Naive B cell (primary cell): ENCODE measurements at places on chromosomes 1 and 21.

DNA sequence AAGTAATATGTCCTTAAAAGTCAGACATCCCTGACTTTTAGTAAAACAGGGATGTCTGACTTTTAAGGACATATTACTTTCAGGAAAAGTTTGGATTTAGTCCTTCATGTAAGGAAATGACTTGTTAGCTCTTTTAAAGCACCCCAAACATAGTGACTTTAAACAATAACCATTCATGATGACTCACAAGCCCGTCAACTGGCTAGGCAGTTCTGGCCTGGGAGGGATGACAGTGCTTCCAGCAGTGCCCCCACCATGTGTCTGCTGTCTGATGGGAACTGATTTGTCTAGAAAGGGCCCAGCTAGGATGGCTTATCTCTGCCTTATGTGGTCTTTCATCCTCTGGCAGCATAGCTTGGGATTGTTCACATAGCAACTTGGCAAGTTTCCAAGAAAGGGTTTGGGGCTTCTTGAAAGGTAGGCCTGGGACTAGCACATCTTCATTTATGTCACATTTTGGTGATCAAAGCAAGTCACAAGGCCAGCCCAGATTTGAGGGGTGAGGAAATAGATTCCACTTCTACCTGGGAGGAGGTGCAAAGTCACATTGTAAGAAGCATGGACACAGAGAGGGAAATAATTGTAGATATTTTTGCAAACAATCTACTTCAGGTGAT is 143.5 kb downstream of the C1orf94 start:
- DNase-seq, result no peak

- DNase-seq, result no peak
These were observed 8.2 kb upstream of the LEMD1 start for GRCh38 chr1:205429762-205430695.

- DNase-seq, result no peak
These were observed 43.9 kb downstream of the L1TD1 start for GRCh38 chr1:62238507-62238906.

GRCh38 chr1:9361630-9362260 is 69.1 kb downstream of the SPSB1 start:
- DNase-seq, result no peak

DNA sequence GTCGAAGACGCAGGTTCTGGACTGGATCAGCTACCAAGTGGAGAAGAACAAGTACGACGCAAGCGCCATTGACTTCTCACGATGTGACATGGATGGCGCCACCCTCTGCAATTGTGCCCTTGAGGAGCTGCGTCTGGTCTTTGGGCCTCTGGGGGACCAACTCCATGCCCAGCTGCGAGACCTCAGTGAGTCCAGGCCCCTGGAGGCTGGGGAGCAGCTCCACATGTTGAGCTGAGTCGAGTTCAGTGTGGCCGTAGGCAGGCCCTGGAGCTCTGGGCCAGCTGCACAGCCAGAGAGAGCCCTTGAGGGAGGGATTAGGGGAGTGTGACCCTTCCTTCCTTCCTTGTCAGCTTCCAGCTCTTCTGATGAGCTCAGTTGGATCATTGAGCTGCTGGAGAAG is 1.6 kb downstream of the ELF3 start:
- DNase-seq, result no peak

- DNase-seq, result no peak
These were observed 118.5 kb downstream of the FGGY start for GRCh38 chr1:59415286-59415850.

- DNase-seq, result no peak
These were observed 21.5 kb upstream of the STMN1 start for GRCh38 chr1:25927521-25928265.

DNA sequence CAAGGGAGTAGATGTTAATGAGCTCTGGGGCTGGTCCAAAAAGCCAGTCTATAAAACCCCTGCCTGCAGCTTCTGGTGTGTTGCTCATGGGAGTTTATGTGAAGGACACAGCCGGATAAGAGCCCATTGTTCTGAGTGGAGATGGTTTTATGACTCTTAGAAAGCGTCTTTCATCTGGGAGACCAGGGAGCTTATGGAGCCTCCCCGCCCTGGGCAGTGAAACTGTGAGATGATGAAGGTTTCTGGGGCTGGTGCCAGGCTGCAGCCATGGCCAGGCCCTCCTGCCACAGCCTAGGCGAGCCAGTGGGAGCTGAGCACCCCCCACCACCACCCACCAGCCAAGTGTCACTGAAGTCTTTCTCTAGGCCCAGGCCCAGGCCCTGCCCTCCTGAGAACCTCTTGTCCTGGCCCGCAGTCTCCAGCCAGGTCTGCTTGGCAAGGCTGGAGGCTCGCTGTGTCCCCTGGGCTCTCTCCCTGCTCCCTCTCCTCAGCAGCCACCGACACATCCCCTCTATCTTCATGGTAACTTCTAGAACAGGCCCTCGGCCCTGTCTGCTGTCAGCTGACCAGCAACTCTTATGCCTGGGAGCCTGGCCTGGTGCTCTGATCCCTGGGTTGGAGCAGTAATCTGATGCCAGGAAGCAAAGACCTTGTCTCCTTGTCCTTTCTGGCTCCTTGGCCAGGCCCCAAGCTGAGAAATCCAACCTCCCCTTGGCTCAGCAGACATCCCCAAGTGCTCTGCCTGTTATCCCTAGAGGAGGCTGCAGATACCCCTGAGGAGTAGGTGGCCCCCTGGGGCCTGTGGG is 7.6 kb upstream of the ARHGEF10L start:
- DNase-seq, result no peak

DNA sequence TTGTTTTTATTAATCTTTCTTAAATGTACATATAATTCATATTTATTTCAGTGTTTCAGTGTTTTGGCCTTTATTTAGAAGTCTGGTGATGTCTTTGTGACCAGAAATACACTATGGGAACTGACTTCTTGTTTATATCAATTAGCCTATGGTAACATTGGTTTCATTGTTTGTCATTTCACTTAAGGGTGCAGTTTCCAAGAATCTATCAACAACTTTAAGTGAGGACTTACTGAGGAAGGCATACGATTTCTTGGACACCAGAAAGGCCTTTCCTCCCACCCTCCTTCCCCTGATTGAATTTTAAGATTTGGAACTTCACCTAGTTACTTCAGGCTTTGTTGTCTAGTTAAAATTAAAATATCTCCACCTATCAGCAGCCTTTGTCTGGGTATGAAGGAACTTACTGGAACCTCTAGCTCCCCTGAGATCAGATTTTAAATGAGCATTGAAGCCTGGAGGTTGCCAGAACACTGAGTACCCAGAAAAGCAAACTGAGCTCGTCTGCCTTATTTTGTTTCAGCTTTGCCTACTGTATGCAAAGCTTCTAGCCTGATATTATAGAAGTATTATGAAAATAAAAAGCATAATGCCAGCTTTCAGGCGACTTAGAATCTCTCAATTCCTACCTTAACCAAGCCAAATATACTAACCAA is 34.2 kb downstream of the HLCS start:
- DNase-seq, result no peak

GRCh38 chr1:2376931-2377672 is 14.3 kb downstream of the MORN1 start:
- no peak for DNase-seq

DNA sequence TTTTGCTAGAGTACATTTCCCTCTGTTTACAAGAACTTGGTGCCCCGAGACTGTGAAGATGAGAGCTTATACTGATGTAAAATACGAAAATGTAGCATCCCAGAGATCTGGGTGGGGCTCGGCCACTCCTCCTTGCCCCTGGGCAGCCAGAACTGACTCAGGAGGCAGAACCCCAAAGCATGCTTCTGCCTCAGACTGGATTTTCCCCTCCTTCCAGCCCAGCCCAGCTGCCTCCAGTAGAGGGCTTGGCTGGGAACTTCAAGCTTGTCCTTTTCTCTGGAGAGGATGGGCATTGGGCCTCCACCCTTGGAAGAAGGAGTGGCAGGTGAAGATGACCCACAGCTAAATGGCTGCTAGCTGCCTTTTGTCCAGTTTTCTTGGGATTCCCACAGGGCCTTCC is 24.3 kb upstream of the BTG2 start:
- no peak for DNase-seq

GRCh38 chr1:45913731-45914501 is 110.5 kb downstream of the MAST2 start:
- no peak for DNase-seq

DNA sequence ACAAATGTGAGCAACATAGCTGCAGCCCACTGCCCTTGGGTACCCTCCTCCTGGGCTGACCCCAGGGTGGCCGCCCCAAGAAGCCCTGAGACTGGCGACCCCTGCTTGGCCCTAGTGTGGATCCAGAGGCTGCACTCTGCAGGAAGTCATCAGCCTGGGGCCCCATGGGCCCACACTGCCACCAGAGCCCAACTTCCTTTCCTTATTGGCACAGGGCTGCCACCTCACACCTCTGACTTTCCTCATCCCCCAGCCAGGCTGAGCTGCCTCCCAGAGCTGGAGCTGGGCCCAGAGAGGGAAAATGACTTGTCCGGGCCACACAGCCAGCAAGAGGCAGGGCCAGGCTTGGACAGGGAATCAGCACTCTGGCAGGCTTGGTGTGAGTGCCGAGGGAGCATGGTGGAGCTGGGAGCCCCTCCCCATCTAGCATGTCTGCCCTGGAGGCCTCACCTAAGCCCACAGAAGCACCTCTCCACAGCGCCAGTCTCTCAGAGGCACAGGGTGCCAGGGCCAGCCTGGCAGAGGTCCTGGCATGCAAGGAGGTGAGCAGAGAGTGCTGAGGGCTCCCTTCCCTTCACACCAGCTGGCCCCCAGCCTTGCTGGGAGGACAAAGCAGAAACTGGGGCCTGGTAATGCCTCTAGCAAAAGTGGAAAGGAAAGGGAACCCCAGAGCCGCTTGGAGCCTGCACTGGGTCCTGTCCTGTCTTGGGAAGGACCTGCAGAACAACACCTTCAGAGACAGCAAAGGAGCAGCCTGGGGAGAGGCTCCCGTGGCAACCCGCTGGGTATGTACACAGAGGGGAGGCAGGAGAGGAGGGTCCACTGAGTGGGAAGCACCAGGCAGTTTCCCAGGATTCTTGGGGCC is 3.2 kb downstream of the RAP1GAP start:
- no peak for DNase-seq

DNA sequence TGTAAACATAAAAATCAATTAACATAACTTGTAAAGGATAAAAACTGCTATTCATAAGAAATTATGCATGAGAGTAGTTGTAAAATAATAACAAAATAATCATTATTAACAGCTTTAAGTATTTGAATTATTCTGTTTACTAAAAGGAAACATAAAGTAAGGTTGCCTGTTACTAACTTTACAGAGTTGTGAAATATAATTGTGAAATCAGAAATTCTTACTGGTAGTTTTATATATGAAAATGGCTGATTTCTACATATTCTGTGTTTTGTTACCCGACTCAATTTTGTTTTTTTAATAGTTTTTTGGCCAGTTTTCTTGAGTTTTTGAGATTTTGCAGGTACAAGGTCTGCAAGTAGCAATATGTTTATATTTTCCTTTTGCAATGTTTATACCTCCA is 27.8 kb downstream of the FNBP1L start:
- DNase-seq, result no peak

GRCh38 chr1:201707027-201707426 is 121.9 kb upstream of the IPO9 start:
- DNase-seq, result no peak

- no peak for DNase-seq
These were observed 24.1 kb downstream of the SUSD4 start for GRCh38 chr1:223339861-223340260.

- DNase-seq, result no peak
These were observed 58.8 kb downstream of the KCTD3 start for GRCh38 chr1:215625949-215626348.

- DNase-seq, result no peak
These were observed 36.7 kb downstream of the RHBG start for GRCh38 chr1:156405670-156406069.

DNA sequence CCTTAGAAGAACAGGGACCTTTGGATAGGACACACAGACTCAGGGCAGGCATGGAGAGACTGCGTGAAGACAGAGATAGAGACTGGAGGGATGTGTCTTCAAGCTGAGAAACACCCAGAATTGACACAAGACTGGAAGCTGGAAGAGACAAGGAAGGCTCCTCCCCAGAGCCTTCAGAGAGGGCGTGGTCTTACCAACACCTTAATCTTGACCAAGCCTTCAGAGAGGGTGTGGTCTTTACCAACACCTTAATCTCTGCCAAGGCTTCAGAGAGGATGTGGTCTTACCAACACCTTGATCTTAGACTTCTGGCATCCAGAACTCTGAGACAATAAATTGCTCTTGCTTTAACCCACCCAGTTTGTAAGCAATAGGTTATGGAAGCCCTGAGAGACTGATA is 481.4 kb upstream of the VAMP3 start:
- no peak for DNase-seq

GRCh38 chr1:68211761-68212380 is 20.5 kb downstream of the WLS start:
- DNase-seq, result no peak

DNA sequence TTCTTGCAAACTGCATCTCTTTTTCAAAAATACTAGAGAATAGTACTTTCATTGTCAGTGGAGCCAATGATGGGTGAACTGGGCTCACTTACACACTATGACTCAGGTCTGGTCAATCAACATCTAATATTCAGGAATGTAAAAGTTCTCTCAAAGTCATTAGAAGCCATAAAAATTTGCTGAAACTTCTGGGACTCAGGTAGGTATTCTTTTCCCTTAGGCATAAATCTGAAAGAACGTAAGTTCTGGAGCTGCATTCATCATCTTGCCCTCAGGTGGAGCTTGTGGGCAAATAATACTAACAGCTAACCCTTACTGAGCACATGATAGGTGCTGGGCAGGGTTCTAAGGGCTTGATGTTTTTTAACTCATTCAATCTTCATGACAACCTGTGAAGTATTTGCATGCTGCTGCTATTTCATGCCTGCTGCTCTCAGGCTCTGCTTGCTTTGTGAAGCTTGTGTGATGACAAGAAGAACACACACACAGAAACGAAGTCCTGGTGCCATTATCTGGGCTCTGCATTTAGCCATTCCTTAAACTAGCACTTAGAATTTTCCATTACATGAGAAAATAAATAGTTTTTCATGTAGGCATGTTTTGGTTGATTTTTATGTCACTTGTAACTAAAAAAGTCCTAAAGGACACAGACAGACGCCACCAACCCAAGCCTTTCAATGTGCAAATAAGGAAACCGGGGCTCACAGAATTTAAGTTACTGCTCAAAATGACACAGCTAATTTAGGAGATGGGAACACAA is 394.2 kb upstream of the LYPLAL1 start:
- no peak for DNase-seq

DNA sequence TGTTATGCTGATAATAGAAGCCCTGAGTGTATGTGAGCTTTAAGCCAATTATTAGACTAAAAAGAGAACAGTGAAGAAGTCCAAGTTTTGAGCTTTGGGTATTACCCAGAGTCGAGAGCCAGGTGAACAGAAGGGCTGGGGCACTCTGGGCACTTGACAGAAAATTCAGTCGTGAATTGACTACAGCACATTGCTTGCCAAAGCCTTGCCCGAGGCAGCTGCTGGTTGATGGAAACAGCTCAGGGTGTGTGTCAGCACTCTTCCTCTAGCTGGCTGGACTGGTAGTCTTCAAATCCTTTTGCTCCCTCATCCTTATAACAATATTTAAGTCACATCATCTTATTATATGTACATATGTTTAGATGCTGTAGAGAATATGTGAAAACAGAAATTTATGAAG is 21.3 kb downstream of the PDE4B start:
- no peak for DNase-seq

DNA sequence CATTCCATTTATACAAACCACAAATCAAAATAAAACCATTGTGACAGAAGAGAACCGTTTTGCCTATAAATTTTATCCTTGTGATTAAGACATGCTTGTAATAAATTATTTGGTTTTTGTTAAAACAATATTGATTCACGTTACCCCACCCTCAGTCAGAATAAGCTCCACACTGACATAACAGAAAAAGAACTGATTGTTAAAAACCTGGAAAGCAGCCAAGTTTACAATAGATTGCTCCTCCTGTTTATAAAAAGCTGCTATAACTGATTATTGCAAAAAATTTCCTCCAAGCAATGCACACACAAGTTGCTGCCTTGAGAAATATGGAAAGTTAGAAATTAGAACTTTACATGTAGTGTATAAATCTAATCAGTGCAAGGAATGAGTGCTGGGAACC is 263.5 kb downstream of the SETD4 start:
- no peak for DNase-seq
